Kidney tubule cell (primary cell): ENCODE measurements at places on chromosomes 2 and 18.

DNA sequence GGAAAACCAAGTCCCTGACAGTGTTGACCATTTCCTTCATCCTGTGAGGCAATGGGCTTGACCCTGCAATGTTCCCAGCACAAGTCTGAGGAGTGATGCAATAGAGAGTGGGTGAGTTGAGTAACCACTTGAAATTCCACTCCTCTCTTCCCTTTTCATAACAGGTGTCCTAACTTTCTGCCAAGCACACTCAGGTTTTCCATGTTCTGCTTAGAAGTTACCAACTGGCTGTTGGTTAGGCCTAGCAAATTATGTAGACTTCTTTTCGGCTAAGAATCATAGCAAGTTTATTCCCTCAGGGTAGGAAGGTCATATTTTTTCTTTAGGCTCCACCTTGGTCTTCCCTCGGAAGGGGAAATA, 11.5 kb downstream of the GNLY start:
- DNase-seq = peak; percentile 80

GRCh38 chr2:48069769-48070168, 163.5 kb upstream of the FBXO11 start:
- DNase-seq = no peak

DNA sequence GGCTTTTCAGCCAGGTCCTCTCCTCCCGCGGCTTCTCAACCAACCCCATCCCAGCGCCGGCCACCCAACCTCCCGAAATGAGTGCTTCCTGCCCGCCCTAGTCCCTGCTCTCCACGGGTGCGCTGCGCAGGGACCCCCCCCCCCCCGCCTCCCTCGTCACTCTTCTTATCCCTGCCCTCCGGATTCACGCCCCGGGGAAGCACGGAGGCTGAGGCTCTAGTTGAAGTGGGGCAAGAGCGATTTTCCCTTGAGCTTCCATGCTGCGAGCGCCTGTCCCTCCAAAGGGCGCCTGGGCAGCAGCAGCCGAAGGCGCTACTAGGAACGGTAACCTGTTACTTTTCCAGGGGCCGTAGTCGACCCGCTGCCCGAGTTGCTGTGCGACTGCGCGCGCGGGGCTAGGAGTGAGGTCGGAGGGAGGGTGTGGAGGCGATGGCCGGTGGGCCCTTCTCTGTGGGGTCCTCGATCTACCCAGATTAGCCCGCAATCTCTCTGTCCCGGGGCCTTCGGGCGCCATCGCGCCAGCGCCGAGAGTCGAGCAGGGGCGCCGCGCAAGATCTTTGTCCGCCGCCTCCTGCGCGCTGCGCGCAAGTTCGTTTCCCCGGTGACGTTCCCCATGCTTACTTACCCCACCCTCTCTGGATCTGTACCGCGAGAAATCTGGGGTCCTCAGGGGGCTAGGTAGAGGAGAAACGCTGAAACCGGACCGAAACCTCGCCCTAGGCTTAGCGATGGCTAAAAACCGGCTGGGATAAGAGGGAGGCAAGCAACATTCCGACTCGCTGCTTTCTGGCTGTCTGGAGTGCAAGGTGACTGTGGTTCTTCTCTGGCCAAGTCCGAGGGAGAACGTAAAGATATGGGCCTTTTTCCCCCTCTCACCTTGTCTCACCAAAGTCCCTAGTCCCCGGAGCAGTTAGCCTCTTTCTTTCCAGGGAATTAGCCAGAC, 677 bp downstream of the GAD1 start:
- peak; percentile 55 for DNase-seq

DNA sequence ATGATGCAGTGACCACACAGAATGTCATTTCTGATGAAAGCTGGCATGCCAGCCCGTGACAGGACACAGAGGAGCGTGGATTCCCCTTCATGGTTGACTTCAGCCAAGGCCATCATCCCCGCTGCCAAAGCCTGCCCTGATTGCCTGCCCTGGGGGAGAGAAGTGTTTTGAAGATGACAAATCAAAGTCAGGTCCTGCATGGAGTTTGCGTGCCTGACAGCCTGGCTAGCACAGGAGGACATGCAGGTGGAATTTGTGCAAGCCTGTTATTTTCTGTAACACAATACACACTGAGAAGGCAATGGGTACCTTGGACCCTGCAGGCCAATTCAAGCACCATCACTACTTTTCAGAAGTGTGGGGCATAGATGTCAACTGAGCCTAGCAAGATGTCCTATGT, 5.4 kb upstream of the IL1R2 start:
- DNase-seq = peak; percentile 94

DNA sequence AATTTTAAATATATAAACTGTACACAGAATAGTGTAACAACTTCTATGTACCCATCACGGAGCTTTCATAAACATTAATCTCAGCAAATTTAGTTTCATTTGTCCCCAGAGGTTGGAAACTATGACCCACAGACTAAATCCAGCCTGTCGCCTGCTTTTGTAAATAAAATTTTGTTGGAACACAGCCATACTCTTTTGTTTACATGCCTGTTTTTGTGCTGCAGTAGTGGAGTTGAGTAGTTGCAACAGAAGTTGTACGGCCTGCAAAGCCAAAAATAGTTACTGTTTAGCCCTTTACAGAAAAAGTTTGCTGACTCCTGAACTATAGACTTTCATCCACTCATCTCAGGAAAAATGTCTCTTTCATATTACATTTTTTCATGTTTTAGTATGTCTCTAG, 39.8 kb downstream of the RBM45 start:
- DNase-seq = no peak

GRCh38 chr2:188189356-188189755, 102.3 kb upstream of the GULP1 start:
- peak; percentile 64 for DNase-seq

- DNase-seq = no peak
Measured at GRCh38 chr2:102295566-102295965, 15.8 kb upstream of the IL1RL1 start.

GRCh38 chr2:146734042-146734820, 1110.6 kb upstream of the ACVR2A start:
- peak; percentile 51 for DNase-seq

- DNase-seq = peak; percentile 90
Measured at GRCh38 chr2:20930928-20931327, 108.0 kb upstream of the LDAH start.

DNA sequence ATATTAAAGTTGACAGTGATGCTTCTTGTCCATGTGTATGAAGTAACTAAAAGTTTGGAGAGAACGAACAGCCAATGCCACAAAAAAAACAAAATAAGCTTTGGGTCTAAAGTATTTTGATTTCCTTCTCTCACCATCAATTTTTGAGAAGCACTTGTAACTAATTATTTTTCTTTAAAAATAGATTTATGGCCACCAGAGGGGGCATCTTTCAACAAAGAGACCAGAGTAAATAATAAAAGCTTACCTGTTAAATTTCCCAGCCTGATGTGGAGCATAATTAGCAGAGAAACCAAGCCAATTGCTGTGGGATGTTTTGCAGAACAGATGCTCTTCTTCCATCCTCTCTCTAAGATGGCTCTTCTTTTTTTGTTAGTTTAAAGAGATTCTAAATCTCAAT, 29.0 kb downstream of the LINC00305 start:
- peak; percentile 28 for DNase-seq

DNA sequence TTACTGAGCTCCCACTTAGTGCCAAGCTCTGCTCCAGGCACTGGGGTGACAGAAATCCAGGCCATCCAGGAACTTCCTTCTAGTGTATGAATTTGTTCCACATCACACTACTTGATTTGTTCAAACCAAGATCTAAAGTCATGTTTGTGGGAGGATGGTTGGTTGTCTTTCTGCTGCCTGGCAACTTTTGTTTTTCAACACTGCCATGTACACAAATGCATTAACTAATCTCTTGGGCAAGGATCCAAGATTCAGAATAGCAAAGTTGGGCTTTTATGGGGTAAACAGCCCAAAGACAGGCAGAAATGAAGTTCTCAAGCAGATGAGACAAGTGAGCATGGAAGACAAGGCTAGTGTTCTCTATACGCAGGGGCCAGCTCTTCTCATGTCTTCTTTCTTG, 53.4 kb upstream of the PROKR1 start:
- DNase-seq = no peak

GRCh38 chr2:51299370-51299769, 267.4 kb upstream of the NRXN1 start:
- no peak for DNase-seq

DNA sequence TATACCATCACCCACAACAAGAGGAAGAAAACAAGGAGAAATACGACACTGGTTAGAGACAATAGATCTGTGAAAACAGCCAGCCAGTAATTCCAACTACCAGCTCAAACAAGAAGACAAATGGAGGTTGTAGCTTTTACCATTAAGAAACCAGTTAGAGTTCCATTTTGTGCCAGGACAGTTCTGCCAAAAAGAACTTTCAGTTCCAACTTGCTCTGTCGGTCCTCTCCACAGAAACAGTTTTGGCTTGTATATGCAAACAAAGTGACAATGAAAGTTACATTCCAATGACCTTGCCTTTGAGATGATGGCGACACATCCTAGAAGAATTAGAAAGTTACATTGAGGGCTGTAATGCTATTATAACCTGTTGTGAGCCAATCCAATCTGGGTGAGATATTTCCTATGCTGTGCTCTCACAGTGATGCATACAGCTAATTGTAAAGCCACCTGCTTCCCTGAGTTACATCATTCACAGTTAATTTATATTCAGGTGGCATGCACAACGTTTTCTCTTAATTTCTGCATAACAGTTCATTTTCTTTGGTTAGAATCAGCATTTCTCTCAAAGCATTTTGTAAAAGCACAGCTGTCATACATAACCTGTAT, 1378.4 kb upstream of the PIK3C3 start:
- no peak for DNase-seq

DNA sequence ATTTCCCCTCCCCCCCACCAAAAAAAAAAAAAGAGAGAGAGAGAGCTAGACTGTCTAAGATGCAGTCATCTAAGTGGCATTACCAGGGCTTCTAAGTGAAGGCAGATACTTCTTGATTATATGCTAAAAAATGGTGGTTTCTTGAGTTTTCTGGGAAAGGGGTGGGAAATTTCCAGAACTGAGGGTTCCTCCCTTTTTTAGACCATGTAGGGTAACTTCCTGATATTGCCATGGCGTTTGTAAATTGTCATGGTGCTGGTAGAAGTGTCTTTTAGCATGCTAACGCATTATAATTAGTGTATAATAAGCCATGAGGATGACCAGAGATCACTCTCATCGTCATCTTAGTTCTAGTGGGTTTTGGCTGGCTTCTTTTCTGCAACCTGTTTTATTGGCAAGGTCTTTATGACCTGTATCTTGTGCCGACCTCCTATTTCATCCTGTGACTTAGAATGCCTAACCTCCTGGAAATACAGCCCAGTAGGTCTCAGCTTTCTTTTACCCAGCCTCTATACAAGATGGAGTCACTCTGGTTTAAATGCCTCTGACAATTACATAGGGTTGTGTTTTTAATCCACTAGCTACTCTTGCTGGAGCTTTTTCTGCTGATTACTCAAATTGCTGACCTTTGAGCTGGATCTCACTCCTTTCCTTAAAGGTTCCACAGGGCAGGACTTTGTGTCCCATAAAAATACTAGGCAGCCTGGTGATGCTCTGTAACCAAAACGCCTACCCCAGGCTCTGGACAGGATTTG, 30.4 kb upstream of the PROKR1 start:
- DNase-seq = no peak

DNA sequence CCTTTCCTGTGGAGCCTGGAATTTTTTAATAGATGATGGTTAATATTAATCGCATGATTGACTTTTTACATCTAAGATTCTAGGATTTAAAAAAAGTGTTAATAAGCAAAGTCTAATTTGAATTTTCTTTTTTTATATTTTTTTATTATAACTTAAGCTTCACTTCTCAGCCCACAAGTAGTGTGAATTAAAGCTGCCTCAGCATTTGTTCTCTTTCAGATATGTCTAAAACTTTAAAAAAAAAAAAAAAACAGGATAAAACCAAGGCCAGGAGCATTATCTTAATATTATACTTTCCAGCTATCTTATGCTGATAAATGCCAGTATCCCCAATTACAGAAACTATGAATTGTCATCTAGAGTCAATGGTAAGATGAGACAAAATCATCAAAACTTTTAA, 109.7 kb downstream of the CD226 start:
- no peak for DNase-seq

DNA sequence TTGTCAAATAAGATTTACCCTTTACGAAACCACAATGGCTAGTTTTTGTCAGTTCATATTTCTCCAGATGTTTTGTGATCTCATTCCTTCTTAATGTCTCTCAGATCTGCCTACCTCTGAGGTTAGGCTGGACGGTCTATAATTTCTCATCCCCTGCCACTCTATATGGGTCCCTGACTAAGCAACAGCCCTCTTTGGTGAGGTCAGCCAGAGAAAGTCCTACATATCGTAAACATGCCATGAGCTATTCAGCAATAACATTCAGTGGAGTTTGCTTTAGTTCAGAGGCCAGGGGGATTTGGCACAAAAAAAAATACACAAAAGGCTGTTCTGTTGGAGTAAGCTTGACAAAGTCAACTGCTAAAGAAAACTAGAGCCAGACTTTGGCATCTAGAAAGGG, 192.1 kb upstream of the NCKAP5 start:
- DNase-seq = no peak

DNA sequence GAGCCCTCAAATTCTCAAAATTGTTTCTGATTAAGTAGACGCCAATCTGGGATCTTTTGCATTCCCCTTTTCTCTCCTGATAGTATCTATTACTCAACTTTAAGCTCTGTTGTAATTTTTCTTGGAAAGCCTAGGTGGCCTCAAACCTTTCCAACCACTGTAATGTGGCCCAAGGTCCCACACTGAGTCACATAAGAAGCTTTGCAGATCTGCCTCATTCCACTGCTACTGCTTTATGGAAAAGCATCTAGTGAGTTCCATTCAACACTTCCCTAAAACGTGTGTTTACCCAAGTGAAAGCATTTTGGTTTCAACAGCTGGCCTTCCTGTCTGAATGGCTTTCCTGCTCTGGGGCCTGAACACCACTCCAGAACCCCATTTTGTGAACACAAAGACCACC, 493.6 kb upstream of the SPHKAP start:
- DNase-seq = no peak

GRCh38 chr2:45626387-45627221, 15.5 kb upstream of the SRBD1 start:
- no peak for DNase-seq
